ENCODE measurements at places on chromosomes 12 and 14.

- no peak for DNase-seq
These were observed 65.9 kb downstream of the DDX51 start for GRCh38 chr12:132078190-132078589.

- DNase-seq: no peak
These were observed 194.5 kb upstream of the C14orf180 start for GRCh38 chr14:104385111-104385510.

- no peak for DNase-seq
These were observed 455 bp downstream of the ATP6V1D start for GRCh38 chr14:67358924-67359774.

DNA sequence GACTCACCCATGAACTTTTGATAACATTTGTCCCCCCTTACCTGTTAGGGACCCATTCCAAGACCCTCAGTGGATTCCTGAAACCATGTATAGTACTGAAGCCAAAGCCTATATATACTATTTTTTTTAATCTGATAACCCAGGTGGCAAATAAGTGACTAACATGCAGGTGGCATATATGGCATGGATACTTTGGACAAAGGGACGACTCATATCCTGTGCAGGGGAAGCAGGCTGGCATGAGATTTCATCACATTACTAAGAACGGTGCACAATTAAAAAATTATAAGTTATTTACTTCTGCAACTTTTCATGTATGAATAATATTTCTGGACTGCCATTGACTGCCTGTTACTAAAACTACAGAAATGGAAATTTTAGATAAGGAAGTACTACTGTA lies 880.1 kb upstream of the FBXO33 start:
- DNase-seq: no peak

GRCh38 chr12:82436354-82436753 lies 78.0 kb downstream of the METTL25 start:
- no peak for DNase-seq

- no peak for DNase-seq
These were observed 6.7 kb upstream of the MTA1 start for GRCh38 chr14:105412771-105413543.

GRCh38 chr12:52321418-52321817 lies 220 bp upstream of the KRT83 start:
- no peak for DNase-seq

DNA sequence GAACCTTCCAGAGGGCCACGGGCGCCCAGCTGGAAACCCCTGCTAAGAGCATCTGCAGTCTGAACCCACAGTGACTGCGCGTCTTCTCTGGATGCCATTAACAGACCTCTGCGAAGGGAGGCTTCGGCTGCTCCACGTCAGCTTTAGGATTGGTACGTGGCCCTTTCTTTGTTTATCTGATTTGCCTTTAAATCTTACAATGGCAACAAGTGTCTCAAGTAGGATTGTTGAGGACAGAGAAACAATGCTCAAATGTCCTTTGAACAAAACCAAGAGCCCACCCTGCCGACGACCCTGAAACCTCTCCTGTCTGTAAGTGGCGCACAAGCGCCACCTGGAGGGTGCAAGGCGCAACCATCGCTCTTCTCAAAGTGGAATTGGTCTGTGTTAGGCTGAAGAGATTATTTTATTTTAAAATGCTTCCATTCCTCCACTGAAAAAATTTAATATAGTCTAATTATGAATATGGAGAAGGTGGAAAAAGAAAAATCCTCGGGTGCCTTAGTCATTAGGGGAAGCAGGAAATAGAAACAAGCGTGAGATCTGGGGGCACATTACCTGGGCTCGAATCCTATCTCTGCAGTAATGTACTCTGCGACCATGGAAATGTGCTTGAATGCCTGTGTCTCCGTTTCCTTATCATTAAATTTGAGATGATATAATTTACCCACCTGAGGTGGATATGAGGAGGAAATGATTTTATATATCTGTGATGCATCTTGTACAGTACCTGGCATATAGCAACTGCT lies 82.6 kb upstream of the PTPRB start:
- DNase-seq: no peak

- DNase-seq: no peak
These were observed 99.2 kb downstream of the SCARB1 start for GRCh38 chr12:124764451-124764850.

DNA sequence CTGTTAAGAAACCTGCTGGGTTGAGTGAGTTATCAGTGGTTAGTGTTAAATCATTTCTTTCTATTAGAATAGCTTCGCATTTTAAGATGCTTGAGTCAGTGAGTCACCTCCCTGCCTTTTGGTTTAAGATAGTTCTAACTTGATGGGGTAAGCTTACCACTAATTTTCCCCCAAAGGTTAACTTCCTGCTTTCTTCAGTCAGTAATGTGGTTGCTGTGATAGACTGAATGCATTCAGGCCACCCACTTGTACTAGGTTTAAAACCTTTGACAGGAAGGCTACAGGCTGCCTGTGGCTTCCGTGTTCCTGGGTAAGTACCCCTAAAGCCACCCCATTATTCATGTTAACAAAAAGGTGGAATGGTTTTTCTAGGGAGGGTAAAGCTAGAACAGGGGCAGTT lies 25.3 kb downstream of the CLEC2A start:
- no peak for DNase-seq

- no peak for DNase-seq
These were observed 482.6 kb downstream of the NRXN3 start for GRCh38 chr14:78652727-78653126.

DNA sequence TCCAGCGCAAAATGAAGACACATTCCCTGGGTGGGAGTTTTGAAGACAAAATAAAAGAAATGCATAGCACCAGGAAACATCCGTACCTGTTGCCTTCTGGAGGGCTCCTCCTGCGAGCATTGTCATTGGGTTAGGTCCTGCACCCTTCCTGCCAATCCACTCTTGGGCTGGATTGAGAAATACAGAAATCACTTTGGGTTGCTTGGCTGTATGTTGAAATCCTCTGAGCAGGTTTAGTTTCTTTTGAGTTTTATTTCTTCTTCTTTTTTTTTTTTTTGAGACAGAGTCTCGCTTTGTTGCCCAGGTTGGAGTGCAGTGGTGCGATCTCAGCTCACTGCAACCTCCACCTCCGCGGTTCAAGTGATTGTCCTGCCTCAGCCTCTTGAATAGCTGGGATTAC lies 67.6 kb downstream of the ARF6 start:
- DNase-seq: no peak

DNA sequence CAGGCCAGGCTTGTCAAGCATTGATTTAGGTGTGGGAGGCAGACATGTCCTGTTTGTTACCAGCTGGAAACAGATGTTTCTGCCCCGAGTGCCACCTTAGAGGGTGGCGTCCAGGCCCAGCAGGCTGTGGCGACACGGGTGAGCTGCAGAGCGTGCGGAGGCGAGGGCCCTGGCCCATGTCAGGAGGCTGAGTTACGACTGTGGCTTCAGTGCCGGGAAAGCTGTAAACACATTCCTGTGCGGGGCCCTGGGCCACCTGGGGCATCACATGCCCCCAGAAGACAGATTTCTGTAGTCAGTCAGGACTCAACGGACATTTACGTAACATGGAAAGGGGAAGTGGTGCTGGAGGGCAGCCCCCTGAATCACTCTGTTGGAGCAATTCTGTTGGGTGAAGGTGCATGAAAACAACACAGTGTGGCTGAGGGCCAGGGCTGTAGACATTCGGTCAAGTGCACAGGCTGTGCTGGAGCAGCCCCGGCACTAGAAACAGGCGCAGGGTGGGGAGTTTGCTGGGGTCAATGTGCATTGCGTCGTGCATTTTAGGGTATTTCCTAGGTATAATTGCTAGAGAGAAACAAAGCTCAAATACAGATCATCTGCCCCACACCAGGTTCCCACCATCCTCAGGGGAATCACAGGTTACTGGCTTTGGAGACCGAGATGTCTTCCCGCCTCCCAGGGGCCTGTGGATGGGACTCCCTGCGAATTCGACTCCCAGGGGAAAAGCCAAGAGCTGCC lies 291.8 kb downstream of the TMEM121 start:
- DNase-seq: no peak

DNA sequence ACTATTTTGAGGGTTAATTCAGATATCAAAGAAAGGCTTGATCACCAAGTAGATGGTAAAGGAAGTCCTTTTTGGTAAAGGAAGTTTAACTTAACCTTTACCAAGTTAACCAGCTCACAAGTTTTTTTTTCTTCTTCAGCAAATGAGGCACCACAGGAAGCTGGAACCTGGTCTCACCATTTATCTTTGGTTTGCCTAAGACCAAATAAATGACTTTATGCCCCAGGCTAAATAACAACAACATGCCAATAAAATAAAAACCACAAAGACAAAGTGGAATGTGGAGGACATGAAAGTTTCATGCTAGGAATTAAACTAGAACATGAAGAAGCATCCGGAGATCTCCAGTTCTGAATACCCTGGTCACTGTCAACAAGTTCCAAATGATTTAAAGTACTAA lies 116.8 kb upstream of the PRICKLE1 start:
- no peak for DNase-seq

- no peak for DNase-seq
These were observed 6.5 kb downstream of the NOXRED1 start for GRCh38 chr14:77416836-77417235.

DNA sequence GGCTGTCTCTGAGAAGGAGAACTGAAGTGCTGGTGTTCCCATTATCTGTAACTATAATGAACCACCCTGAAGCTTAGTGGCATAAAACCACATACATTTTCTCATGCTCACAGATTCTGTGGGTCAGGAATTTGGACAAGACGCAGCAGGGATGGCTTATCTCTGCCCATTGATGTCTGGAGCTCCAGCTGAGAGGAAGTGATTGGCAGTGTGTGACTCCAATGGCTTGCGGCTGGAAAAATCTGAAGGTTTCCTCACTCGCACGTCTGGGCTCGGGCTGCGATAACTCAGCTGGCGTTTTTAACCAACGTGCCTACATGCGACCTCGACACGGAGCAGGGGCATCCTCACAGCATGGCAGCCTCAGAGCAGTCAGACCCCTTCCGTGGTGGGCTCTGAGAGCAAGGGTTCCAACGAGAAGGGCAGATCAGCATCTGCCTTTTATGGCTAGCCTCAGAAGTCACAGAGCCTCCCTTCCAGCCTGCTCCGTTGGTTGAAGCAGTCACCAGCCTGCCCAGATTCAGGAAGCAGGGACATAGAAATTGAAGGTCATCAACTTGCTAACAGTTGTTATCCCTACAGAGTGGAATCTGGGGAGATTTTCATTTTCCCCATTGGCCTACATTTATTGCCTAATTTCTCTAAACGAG lies 143.3 kb upstream of the BCL2L14 start:
- DNase-seq: no peak

DNA sequence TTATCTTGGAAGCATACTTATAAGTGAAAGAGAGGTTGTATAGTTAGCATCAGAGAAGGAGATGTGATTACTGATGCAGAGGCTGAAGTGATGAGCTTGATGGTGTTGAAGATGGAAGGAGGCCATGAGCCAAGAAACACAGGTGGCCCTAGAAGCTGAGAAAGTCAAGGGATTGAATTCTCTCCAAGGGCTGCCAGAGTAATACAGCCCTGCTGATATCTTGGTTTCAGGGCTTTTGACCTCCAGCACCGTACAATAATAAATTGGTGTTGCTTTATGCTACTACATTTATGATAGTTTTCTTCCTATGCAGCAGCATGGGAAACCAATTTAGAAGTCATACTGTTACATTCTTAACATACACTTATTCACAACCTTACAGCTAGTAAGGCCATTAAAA lies 1133.3 kb downstream of the AACS start:
- no peak for DNase-seq

GRCh38 chr12:114306646-114307045 lies 99.3 kb downstream of the TBX5 start:
- DNase-seq: no peak

GRCh38 chr12:131066207-131066885 lies 112.6 kb downstream of the ADGRD1 start:
- DNase-seq: no peak

DNA sequence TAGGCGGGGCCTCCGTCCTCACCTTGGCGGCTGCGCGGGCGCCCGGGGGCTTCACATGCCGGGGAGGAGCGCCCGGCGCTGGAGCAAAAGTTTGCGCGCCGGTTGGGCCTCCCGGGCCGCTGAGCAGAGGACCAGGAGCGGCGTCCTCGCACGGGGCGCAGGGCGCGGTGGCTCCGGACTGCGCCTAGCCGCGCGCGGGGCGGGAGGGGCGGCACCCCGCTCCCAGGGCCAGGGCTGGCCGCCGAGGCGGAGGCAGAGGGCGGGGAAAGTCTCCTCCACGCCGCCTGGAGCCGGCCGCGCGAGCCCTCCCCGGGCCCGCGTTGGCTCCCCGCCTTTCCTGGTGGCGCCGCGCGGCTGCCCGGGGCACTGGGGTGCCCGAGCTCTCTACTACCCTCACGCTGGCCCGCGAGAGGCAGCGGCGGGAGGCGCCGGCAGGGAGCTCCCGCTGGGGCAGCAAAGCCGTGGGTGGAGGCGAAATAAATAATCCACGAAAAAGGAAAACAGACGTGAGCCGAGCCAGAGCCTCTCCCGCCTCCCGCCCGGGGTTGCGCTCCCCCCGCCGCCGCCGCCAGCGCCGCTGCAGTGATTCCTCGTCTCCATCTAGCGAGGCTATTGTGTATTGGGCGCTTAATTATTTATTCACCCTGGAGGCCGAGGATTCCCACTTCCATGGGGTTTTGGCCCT lies 400 bp upstream of the PRIMA1 start:
- no peak for DNase-seq

GRCh38 chr12:68613209-68613904 lies 2.7 kb downstream of the RAP1B start:
- DNase-seq: no peak

DNA sequence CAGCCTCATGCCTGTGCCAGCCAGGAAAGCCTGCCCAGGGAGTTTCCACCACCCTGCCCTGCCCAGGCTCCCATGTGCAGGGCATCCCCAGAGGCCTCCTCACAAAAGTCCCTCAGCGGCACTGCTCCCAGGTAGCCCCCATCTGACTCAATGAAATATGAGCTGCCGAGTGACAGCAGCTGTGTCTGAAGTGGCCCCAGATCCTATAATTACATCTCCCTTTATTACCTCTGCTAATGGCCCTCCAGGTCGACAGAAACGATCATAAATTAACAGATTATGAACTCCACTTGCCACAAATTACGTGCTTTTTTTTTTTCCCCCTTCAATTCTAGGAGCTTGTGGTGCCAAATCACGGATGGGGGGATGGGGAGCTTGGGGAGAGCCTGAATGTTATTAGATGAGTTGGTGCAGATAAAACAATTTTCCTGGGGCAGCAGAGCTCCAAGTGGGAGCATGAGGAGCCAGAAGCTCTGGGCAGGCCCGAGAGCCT lies 110.4 kb downstream of the ESRRB start:
- no peak for DNase-seq

- DNase-seq: no peak
These were observed 220.6 kb upstream of the TMEM260 start for GRCh38 chr14:56358851-56359614.

Data from SIG-M5 (cell line).